ENCODE measurements at places on chromosomes 2 and 18. TPM values are rescaled to one million over a fixed set of nuclear protein-coding genes. Genes with fewer than 3 reads are reported as not detected.

The KLHL30 gene
- total RNA-seq: not detected

The FEV gene
- not detected for total RNA-seq

The SRD5A2 gene
- total RNA-seq: not detected

The RNF152 gene
- total RNA-seq: 2.6 TPM
